ENCODE measurements at places on chromosomes 6 and 20.

DNA sequence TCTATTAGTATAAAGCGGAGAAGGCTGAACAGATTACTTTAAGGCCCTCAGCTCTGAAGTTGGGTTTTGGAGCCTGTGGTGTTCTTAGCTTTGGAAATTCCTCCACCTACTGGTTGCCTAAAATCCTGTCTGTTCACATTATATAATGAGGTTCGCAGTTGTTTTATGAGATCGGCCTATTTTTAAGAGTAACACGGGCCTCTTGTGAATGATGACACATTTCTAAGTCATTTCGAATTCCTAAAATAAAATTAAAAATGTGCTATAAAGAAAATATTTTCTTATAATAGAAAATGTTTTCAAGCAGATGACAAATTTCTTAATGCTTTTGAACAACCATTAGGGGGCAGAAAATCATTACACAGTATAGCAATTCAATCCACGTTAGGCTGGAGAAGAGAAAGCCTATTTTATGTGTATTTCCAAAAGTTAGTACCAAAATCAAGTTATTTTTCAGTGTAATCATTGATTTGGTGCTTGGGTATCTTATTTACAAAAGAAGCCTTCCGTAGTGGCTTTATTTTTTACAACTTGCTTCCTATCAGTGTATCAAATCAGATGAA is 15.8 kb upstream of the FAM8A1 start:
- peak; percentile 39 for DNase-seq

DNA sequence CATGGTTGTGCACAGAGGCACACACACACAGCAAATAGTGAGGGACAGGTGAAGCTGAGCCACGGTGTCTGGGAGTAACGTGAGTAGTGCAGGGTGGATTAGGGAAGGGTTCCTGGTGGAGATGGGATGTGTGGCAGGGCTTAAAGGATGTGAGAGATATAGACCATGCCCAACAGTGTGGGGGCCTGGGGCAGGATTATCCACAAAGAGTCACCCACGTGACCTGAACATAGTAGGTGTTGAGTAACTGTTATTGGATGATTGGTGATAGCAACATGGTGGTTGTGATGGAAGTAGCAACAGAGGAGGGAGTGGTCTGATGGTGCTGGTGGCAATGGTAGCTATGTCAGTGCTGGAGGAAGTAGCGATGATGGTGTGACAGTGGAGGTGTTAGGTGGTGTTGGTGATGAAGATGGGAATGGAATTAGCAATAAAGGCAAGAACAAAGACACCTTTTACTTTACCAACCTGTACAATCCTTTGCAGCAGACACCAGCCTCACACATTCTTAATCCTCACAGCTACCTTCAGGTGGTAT is 135.1 kb downstream of the MRPL14 start:
- no peak for DNase-seq

- DNase-seq = peak; percentile 82
Measured at GRCh38 chr6:12011276-12012037, 655 bp upstream of the HIVEP1 start.

DNA sequence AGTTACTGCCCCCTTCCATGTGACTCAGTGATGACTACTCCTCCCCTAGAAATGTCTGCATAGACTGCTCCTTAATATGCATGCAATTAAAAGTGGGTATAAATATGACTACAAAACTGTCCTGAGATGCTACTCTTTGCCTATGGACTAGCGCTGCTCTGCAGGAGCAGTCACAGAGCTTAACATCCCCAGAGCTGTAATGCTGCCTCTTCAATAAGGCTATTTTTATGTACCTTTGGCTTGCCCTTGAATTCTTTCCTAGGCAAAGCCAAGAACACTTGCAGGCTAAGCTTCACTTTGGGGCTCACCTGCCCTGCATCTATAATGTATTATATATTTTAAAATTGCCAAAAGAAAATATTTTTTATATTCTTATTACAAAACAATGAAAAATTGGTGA is 299.1 kb downstream of the CLVS2 start:
- DNase-seq = no peak

GRCh38 chr6:5751525-5752390 is 255.0 kb downstream of the NRN1 start:
- no peak for DNase-seq

DNA sequence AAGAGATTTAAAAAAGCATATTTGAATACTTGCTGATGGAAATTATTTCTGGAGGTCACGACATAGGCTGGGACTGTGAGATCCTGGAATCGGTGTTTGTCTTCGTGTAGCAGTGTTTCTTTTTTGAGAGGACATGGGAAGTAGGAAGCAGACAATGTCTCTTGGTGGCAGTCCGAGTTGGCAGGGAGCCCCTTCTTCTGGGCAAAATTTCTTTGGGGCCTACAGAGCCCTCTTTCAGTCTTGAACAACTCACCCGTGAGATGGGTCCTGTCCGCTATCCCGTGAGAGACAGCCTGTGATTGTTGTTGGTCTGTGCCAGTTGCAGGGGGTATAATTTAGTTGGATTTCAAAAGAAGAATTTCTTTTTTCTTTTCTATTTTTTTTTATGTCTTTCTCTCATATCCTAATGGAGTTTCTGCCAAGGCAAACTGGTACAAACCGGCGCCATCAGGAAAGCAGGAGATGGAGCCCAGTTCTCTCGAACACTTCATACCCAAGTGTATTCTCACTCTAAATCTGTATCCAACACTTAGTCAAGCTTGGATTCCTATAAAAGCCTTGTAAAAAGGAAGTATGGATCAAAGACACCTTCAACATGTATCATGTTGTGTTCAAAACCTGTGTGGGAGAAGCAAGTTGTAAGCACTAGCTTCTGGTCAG is 785.1 kb downstream of the MAFB start:
- DNase-seq = no peak

DNA sequence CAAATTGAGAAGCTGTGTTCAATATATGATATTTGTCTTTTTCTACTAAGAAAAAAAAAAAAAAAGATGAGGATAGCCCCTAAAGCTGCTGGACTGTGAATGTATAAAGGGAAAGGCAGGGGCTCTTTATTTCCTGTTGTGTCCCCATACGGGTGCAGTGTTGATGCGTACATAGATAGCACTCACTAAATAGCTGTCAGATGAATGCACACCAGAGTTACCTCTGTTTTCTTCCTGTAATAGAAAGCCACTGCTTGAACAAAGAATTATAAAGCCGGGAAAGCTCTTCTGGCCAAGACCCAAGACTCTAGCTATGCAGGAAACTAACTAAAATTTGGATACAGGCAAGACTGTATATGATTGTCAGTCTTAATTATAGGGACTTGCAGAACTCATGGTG is 260.0 kb downstream of the FARS2 start:
- DNase-seq = no peak

- no peak for DNase-seq
Measured at GRCh38 chr6:44041461-44042260, 85.6 kb downstream of the MRPL14 start.

DNA sequence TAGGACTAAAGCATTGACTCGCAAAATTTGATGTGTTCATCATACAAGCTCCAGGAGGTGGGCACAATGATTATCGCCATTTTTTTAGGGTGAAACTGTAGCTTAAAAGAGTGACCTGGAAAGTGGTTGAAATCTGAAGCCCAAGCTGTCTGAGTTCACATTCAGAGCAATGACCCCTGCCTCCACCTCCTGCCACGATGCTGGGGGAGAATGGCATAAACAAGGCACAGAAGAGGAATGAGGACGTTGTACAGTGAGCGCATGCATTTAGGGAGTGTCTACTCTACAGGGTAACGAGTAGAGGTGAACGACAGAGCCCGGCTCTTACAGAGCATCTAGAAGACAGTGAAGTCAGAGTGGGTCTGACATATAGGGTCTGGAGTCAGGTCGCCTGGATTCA is 37.2 kb downstream of the CNKSR3 start:
- no peak for DNase-seq

DNA sequence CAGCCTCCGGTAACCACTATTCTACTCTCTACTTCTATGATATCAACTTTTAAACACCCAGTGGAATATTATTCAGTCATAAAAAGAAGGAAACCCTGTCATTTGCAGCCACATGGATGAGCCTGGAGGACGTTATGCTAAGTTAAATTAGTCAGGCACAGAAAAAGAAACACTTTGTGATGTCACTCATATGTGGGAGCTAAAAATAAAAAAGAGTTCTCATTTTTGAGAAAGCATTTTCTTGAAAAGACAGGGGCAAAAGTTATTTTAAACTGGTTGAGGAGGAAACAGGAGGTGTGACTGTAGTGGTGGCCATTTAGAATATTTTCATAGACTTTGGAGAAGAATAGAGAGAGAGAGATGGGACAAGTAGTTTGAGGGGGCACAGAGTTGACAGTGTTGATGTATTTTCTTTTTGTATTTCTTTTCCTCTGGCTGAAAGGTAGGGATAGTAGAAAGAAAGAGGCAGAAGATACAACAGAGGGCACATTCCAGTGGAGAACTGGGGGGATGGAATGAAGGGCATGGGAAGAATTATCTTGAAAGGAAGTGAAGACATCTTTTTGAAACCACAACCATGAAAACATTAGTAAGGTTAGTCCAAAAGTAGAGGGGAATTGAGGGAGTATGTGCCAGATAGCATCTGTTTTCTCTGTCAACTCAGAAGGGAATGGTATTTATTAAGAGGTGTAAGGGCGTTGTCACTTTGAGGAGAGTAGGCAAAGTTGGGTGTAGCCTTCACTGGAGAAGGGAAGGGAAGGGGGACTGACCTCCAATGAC is 181.3 kb upstream of the GMDS start:
- no peak for DNase-seq

- DNase-seq = no peak
Measured at GRCh38 chr6:89430201-89430962, 2.6 kb upstream of the ANKRD6 start.

- peak; percentile 72 for DNase-seq
Measured at GRCh38 chr6:145814501-145815308, at the start of gene FBXO30. Gene FBXO30, minus strand, starts transcription at chr6:145814795. Its CDS starts 8,390 bp downstream, at chr6:145806405.

GRCh38 chr20:36836591-36837269 is 39.2 kb upstream of the TLDC2 start:
- peak; percentile 60 for DNase-seq

DNA sequence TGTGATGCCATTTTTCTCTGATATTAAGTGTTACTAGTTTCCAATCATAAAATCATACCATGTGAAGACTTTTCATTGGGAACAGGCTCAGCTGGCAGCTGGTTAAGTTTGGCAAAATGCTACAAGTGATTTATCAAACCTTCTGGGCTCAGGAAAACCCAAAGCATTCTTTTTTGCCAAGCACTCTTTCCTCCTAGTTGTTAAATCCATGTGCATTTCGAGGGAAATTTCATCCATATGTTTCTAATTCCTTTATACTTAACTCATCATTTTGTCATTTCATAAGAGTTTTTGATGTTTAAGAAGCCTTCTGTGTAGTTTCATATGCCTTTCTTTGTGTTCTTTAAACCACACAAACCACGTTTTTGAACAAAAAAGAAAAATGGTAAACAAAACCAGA is 217.6 kb upstream of the PDE10A start:
- DNase-seq = no peak

DNA sequence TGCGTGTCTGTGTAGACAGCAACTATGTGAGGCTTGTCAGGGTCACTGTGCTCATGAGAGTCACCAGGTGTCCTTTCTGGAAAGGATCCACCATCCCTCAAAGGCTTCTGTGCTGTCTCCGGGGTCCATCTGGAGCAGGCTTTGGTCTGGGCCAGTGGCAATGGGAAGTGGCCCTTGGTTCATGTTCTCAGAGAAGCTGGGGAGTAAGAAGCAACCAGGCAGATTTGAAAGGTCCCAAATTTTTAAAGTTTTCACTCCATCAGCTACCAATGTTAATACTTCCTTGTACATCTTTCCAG is 68.2 kb downstream of the GCNT2 start:
- DNase-seq = no peak

- DNase-seq = no peak
Measured at GRCh38 chr6:54285595-54285994, 22.6 kb upstream of the TINAG start.

DNA sequence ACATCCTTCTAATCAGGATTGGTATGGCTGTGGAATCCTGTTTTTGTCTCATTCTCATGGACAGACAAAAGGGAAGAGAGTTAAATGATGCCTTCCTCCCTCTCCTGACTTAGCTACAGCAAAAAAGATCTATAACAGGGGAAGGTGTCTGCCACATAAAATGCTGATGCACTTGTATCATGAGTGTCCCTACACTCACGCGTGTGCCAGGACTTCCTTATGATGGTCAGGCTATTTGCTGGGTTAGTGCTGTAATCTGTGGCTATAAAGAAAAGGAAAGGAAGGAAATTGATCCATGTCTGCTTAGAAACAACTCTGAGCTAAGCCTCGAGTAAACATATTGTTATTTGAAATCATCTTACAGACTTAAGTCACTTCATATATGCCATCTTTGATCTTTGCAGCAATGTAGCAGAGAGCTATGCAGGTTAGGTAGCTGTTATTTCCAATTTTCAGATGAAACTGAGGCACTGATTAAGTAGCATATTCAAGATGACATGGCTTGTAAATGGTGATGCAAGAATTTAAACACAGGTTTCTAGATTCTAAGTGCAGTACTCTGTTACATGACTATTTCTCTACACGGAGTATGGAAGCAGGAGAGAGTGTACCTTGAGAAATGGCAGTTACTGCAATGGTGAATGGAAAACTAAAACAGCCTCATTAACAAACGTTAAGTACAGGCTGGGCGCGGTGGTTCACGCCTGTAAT is 8.4 kb upstream of the DHX35 start:
- no peak for DNase-seq

DNA sequence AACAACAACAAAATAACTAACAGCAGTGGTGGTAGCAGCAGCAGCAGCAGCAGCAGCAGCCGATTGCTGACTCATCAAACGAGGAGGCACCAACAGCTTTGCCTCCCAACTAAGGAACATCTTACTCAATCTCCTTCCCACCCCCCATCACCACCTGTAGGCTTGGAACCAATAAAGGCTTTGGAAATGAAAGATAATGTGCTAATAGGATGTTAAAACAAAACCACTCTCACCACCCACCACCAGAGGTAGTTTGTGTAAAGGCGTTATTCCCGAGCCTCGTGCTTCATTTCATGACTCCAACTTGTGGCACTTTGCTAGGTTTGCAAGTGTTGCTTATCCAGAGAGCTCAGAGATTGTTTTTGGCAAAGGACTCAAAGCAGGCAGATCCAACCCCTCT is 346.5 kb downstream of the CD83 start:
- DNase-seq = no peak

DNA sequence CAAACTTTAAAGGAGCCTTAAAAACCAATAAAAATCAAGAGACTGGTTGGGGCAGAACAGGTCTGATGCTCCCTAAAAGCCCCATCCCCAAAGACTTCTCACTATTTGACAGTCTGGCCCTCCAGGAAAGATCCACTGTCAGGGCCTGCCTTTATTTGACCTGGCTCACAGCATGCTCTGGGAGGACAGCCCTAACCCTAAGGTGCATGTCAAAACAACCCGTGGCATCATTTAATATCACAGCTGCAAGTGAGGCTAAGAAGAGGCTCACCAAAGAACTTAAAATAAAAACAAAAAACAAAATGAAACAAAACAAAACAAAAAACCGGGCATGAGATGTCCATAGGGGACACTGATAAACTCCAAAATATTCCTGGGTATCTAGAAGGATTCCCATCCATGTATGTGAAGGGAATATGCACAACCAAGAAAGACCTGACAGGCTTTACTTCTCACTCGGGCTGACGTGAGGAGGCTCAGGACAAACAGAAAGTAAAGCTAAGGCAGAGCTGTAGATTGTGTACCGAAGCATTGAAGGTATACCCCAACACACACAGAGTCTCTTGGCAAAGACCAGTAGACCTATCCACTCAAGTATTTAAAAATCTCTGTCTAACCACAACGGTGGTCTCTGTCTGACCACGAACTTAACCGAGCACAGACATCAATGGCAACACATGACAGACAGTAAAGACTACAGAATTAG is 57.3 kb downstream of the AHI1 start:
- DNase-seq = no peak

GRCh38 chr20:35368666-35369423 is 42.9 kb downstream of the UQCC1 start:
- no peak for DNase-seq

- DNase-seq = no peak
Measured at GRCh38 chr20:2846698-2847097, 6.2 kb downstream of the VPS16 start.

Measured in GM12891 (cell line).